NCI-H2171 (cell line): ENCODE measurements at places on chromosomes 2 and 18.

DNA sequence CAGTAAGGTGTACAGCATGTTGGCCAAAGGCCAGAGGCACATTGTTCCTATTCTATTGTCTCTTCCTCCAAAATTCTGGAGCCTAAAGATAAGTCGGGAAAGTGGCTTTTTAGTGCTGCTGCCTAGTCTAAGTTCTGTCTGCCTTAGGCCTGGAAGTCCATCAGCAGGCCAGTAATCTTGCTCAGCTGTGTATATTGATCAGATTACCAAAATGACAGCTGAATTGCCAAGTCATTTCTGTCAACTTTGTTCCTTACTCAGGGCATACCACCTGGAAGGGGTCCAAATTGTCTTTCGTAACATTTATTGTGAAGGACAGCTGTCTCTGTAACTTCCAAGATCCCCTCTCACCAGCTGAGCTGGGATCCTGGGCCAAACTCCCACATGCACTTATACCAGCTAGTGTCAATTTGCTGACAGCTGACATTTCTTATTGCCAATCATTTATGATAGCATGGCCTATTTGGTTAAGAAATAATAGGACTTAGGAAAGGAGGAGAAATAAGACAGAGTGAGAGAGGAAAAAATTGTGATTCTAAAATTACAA, 116.8 kb upstream of the FSHR start:
- peak; percentile 56 for DNase-seq

GRCh38 chr2:196376984-196377877, 205.9 kb upstream of the STK17B start:
- DNase-seq: no peak

DNA sequence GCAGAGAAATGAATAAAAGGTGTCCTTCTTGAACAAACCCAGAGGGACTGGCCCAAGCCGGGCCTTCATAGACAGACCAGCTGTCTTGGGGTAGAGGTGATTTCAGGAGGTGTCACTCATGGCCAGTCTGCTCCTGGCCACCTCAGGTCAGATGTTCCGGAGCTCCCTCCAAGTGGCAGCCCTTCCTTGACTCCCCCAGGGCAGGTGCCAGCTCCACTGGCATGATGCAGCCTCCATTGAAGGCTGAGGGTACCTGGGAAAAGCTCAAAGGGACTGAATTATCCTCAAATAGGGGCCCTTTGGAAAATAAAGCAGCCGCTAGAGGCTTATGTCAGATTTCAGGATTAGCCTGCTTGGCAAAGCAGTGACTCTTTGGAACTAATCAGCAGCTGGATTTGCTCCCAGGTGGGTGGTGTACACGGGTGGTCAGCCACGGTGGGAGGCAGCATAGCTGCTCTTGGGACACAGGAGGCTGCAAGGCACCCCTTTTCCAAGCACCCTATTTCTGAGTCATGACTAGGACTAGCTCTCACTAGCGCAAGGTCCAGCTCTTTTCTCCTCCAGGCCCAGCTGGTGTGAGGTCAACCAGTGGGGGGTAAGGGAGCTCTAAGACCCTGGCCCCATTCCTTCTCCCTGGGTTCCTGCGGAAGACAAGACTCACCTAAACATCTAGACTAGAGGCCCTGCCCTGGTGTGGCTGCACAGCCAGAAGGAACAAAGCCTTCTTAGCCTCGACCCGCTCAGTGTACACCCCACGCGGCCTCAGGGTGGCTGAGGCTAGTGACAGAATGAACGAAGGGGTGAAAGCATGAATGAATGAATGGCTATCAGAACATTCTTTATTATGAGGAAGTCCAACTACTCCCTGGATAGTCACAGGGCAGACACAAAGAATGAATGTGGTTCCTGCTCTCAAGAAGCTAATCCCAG, 29.3 kb downstream of the HS1BP3 start:
- DNase-seq: no peak

GRCh38 chr2:79041032-79041448, 15.5 kb downstream of the REG3G start:
- no peak for DNase-seq

DNA sequence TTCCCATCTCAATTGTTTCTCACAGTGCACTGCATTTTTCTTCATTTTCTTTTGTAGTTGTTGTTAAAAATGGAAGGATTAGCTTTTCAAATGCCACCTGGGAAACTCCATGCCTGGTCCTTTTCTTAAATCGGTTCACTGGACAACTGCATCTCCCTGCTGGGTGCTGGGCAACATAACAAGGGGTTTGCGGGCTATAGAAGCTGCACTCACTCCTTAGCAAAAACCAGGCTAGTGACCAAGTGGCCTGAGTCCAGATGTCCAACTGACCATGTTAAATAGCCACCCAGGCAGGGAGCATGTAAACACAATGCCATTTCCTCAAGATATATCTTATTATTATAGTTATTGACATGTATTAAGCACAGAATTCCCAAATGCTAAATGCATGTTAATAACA, 264.9 kb downstream of the ICOS start:
- no peak for DNase-seq

- DNase-seq: peak; percentile 10
Measured at GRCh38 chr2:68463287-68463877, 3.7 kb downstream of the FBXO48 start.

DNA sequence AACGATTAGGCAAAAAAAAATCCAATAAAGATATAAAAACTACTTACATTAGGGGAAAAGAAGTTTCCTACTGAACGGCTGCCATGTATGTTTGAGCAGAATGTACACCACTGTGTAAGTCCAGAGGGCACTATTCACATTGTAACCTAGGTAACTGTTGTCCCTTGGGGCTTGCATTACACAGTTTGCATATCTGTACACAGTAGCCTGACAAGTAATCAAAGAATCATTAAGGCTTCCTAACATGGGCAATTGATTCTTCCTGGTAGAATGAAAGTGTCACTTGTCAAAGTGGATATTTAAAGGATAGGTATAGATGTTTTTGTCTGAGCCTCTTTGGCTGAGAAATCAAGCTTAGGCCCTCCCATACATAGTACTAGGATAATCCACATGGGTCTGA, 39.1 kb downstream of the PLEK start:
- no peak for DNase-seq

- DNase-seq: no peak
Measured at GRCh38 chr2:121236650-121237180, 48.3 kb downstream of the TFCP2L1 start.

DNA sequence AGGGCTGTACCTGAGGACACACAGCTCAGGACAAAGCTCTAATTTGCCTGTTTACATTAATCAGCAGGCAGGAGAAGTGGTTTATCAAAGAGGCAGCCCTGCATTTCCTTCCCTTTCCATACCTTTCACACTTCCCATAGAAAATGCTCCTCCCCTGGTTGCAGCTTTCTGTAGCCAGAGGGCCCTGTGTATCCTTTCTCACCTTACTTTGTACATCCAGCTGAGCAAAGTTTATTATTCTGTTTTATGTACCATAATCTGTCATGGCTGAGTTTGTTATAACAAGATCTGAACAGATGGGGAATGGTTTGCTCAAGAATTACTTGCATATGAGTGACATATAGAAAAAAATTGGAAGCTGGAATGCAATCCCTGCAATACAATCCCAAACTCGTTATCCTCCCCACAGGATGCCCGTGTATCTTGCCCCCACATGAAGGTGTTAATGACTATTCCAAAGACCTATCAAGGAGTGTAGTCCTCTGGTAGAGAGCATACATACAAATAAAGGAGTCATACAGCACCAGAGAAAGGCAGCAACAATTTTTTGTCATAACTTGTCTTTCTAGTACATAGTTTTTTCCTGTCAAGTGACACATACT, 1025.8 kb upstream of the KLHL29 start:
- DNase-seq: peak; percentile 92

GRCh38 chr18:27109451-27109850, 75.7 kb downstream of the CHST9 start:
- peak; percentile 55 for DNase-seq

- no peak for DNase-seq
Measured at GRCh38 chr2:134189009-134189720, 64.7 kb upstream of the MGAT5 start.

DNA sequence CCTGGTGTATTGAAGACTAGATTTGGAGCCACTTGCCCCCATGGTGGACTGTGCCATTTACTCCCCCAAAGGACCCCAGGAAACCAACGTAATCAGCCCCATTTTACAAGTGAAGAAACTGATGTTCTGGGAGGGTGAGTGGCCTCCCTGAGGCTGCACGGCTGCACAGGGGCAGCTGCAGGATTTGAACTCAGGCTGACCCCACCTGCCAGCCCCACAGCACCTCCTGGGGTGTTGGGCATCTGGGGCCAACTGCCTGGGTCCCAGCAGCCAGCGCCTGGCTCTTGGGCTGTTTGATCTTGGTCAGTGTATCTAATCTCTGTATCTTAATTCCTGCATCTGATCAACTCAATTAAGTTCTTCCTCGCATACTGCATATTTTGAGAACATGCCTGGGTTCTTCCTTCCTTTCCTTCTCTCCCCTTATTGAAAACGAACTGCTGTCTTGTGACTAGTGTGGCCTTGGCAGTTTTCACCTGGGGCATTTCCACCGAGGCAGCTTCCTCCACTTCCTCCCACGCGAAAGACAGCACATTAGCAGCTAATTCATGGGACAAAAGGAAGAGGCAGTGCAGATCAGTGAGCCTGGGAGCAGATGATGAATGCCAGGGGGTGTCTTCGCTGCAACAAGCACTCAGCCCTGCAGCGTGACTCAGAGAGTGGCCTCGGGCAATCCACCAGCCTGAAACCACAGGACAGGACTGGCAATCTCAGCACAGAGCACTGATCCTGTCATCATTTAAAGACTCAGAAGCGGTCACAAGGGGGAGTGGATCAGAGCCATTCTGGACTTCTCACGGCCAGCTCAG, 184.1 kb upstream of the RAB12 start:
- no peak for DNase-seq

GRCh38 chr18:30288662-30289414, 753.7 kb downstream of the DSC3 start:
- no peak for DNase-seq

- no peak for DNase-seq
Measured at GRCh38 chr2:46849046-46849715, 66.4 kb downstream of the MCFD2 start.

DNA sequence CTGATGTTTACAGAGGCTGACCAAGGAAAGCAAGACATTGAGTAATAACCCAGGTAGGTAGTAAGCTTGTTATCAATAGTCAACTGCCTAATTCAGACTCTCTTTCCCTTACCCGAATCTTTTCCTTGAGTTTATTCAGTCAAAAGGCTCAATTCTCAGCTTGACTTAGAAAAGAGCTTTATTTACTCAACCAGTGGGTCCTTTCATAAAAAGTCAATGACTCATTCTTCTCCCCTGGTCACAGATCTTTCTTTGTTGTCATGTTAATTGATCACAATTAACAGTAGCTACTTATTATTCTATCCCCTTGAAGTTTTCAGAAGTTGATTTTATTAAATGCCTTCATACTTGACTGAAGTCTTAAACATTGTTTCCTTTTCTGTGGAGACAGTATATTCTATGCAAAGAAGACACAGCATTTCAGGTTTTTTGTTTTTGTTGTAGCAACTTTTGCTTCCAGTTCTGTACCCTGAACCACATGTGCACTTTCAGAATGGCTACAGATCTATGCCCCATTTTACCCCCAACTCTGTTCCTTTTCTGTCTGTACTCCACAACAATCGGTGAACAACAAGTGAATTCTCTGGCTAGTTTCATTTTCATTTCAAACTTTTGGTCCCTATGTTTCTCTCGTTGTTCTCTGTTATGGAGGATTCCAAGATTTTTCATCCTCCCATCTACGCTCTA, 428.3 kb downstream of the NCKAP5 start:
- no peak for DNase-seq

- DNase-seq: no peak
Measured at GRCh38 chr2:238406221-238406997, 20.3 kb upstream of the ASB1 start.

DNA sequence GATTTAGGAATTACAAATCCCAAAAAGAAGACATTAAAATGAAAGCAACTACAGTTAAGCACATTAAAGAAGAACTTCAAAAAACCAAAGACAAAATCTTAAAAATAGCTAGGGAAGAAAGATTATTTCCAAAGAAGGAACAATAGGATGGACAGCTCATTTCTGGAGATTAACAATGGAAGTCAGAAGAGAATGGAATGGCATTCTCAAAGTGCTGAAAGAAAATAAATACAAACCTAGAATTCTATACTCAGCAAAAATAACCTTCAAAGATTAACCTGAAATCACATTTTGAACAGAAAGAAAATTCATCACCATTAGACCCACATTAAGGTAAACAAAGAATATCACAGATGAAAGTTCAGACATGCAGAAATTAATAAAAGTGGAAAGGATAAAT, 229.2 kb downstream of the HDAC4 start:
- no peak for DNase-seq

GRCh38 chr2:11856095-11856494, 109.7 kb downstream of the LPIN1 start:
- DNase-seq: no peak
